ENCODE measurements at places on chromosomes 7 and 10.

- DNase-seq = peak; percentile 79
These were observed 45.5 kb upstream of the TARP start for GRCh38 chr7:38318803-38319416.

DNA sequence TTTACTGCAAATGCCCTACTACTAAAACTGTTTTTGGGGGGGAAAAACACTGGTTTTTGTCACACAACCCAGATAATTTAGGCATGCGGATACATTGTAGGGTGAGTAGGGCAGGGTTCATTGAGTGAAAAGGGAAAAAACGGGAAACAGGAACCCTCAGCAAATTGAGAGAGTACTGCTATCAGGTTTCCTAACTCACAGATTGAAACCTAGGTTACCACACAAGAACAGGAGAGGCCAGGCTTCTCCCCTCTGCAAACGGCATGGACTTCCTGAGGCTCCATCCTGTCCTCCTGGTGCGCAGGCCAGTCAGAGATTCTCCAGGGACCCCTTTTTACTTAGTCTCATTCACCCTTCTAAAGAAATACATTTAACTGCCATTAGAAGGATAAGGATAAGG is 30.6 kb downstream of the AVL9 start:
- no peak for DNase-seq

DNA sequence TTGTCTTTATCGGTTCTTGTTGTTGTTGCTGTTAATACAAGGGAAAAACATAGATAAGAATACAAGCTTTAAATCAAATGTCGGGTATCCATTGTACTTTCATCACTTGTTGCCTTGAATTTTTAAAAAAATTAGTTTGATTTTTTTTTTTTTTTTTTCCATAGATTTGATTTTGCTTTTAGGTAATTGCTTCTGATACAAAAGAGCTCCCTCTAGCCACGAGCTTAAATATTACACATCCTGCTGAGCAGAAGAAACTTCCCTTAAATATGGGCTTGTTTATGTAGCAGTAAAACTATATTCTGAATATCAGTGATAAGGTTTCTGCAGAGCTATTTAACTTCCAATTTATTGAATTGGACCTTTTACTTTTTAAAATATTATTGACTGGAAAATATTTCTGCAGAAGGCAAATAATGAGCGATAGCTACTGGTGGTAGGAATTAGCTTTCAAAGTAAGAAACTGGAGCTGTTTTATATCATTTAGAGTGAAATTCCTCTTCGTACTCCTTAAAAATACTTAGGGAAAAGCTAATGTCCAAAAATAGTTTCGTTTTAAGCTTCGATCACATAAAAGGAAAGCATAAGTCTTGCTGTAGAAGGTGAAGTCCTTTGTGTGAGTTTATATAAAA is 216.9 kb downstream of the POLR1F start:
- DNase-seq = peak; percentile 39

DNA sequence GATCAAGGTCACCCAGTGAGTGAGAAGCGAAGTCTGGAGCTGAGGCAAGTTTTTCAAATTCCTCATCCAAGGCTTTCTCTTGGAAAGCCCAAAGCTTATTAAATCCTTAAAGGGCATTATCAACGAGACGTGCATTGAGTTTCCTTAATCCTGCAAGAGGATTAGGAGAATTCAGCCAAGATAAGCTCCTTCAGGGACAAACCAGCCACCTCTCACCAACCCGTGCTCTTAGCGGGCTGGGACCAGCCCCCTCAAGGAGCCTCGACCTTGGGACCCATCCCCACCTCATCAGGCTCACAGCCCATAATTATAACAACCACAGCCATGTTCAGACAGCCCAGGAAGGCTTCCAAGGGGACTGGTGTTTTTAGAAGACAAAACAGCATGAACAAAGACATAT is 12.0 kb upstream of the SLC29A4 start:
- no peak for DNase-seq

DNA sequence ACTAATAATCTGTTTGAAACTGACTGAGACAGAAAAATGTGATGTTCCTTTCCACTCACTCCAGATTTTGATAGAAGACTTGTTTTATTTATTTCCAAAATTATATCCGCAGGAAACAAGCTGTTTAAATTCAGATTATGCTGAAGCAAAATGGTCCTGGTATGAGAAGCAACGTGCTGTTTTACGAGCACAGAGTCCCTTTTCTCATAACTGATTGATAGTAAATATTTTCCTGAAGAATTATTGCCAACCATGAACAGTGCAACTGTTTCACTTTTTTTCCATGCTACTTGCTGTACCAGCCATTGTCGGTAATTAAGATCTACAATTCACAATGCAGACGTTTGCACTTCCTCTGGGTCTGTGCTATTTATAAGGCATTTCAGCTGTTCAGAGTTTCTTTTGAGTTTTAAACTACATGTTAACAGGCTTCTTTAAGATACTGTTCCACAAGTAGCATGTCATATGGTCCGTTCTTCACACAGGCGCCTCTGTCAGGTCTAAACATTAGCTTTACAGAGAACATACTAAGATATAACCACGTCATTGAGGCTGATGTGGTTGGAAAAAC is 103.8 kb downstream of the POLL start:
- DNase-seq = no peak

GRCh38 chr10:28897617-28898464 is 220.5 kb downstream of the BAMBI start:
- DNase-seq = no peak

DNA sequence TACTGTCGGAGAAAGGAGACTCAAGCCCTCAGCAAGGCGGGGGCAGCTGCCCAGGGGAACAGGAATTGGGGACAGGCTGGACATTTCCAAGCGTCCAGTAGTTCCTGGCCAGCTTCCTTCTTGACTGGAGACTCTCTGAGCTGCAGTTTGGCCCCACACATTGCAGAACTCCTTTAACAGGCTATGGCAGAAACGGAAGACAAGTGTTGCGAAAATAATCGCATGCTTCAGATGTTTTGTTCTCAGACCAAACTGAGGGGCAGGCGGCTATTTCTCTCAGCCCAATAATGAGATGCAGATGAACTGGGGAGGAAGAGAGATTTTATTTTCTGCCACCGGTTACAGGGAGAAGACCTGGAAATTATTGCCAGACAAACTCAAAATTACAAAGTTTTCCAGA is 88.0 kb upstream of the PFKP start:
- no peak for DNase-seq

GRCh38 chr10:133165556-133166503 is 5.8 kb downstream of the KNDC1 start:
- no peak for DNase-seq

- DNase-seq = no peak
These were observed 14.6 kb upstream of the BRI3 start for GRCh38 chr7:98266840-98267239.

DNA sequence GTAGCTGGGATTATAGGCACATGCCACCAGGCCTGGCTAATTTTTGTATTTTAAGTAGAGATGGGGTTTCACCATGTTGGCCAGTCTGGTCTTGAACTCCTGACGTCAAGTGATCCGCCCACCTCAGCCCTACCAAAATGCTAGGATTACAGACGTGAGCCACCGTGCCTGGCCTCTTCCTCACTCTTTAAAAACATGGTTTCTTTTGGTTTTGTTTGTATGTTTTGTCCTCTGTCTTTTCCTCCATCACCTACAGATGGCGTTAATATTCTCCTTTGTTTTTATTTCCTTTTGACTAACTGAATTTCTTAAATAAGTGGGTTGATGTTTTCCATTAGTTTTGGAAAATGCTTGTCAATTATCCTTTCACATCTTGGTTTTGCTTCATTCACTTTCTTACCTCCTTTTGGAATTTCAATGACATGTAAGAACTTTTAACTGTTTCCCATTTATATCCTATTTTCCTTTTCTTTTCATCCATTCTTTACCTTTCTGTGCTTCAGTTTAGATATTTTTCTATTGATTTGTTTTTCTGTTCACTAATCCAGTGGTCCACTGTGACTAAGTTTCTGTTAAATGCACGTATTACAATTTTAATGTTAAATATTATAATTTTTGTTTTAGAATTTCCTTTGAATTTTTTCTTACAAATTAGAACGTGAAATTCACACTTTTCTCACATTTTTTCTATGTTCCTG is 104.1 kb downstream of the ZNF467 start:
- peak; percentile 44 for DNase-seq

DNA sequence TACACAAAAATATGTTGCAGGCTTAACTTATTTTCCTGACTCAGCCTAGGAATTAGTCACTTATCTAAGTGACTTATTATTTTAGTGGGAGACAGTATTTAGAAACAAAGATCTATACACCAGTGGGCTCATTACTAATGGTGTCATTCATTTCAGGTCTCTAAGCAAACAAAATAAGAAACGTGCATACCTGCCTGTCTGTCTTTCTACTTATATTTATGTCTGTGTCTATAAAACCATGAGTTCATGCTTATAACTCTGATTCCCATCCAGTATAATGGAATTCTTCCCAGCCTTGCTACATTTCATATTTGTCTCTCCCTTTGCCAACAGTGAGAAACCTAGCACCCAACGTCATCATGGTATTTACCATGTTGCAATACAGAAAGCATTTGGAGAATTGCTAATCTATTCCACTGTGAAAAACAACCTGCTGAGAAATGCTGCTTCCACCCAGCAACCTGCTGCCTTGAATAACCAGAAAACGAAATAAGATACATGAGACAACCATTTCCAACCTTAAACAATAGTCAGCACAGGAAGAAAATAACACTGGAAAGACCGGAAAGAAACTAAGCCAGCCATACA is 501.0 kb downstream of the GLRX3 start:
- DNase-seq = no peak

All from SW480 (cell line).